Fibroblast of the aortic adventitia (primary cell): ENCODE measurements at places on chromosomes 12 and 14. TPM values are rescaled to one million over a fixed set of nuclear protein-coding genes. Genes with fewer than 3 reads are reported as not detected.

- no peak for DNase-seq
These were observed 17.5 kb upstream of the BEGAIN start for GRCh38 chr14:100604709-100605108.

DNA sequence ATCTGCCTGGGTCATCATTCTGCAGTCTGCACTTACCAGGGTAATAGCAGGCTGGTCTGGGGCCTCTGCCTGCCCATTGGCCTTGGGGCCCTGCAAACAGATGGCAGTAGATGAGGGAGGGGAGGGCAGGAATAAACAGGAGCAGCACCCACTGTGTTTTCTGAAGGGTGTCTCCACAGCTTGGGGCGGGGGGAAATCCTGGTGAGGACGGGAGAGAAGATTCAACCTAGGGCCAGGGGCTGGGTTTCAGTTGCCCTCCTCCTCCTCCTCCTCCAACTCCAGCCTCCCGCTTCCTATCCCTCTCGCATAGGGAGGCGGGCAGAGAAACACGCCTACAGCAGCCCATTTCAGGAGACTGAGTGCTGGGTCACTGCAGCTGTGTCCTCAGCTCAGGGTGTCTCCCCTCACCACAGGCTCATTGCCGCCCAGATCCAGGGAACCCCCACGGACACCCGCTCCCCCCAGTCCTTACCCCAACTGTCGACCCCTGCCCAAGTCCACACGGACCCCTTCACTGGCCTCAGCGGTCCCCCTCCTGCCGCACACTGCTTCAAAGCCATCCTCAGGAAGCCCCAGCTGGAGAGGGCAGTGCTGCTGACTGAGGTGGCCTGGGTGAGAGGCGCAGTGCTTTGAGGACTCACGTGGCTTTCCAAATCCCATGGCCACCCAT lies 9.1 kb upstream of the KRT80 start:
- DNase-seq = no peak

DNA sequence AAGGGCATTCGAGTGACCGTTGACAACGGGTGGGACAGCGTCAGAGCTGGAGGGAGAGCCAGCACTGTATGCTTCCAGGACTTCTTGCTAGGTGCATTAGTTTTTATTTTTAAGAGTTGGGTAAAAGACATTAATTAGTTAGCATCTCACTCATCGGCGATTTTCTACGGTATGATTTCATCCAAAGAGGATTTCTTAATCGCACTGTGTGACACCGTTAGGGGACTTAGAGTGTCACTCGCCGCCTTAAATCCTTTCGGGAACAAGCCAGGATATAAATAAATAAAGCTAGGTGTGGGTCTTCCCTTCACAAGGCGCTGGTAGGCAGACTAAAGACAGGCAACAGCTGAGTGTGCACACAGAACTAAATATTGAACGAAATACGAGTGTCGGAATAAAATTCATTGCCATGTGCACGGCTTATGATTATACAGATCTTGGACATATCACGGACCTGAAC lies 869 bp upstream of the NOVA1 start:
- no peak for DNase-seq

GRCh38 chr12:120689397-120690082 lies 2.6 kb downstream of the MLEC start:
- DNase-seq = no peak

- DNase-seq = peak; percentile 16
These were observed 22.4 kb upstream of the PDE1B start for GRCh38 chr12:54526812-54527630.

- peak; percentile 81 for DNase-seq
These were observed 4.5 kb upstream of the TMEM233 start for GRCh38 chr12:119589097-119589496.

GRCh38 chr12:121796855-121797751 lies 3.6 kb upstream of the RHOF start:
- peak; percentile 87 for DNase-seq

DNA sequence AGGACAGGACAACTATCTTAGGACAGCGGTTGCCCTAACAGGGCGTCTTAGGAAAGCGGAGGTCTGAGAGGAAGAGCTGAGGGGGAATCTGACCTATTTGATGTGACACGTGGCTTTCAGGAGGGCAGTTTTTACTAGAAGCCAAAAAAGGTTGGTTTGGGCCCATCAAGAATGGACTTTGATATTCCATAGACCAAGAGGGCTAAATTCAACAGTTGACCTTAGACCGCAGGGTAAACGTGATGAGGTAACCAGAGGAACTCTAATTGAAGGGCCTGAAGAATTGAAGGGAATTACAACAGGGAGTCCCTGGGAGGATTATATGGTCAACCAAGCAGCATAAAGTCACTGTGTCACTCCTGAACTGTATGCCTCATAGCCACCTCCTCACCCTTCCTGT lies 11.5 kb downstream of the C1S start:
- DNase-seq = no peak

DNA sequence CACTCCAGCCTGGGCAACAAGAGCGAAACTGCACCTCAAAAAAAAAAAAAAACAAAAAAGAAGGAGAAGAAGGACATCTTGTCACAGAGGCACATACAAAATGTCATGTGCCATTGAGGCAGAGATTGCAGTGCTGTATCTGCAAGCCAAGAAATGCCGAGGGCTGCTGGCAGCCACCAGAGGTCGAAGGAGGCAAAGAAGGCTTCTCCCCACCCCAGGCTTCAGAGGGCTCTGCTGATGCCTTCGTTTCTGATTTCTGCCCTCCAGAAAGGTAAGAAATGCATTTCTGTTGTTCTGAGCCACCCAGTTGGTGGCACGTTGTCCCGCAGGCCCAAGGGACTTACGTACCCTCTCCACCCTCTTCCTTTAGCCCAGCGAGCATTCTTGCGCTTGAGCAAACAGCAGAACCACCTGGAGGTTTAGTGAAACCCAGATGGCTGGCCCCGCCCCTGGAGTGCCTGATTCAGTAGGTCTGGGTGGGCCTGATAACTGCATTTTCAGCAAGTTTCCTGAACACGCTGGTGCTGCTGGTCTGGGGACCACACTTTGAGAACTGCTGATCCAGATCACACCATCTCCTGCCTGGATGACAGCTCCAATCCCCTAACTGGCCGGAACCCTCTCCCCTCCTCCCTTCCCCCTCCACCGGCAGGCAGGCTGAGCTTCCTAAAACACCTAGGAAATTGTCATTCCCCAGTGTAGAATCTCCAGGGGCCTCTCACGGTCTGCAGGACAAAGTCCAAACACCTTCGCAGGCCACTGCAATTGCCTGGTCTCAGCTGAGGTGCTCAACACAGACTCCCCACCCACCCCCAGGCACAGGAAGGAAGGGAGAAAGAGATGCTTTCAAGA lies 21.1 kb upstream of the SCARB1 start:
- no peak for DNase-seq

GRCh38 chr12:5948696-5949095 lies 3.6 kb upstream of the ANO2 start:
- DNase-seq = no peak

DNA sequence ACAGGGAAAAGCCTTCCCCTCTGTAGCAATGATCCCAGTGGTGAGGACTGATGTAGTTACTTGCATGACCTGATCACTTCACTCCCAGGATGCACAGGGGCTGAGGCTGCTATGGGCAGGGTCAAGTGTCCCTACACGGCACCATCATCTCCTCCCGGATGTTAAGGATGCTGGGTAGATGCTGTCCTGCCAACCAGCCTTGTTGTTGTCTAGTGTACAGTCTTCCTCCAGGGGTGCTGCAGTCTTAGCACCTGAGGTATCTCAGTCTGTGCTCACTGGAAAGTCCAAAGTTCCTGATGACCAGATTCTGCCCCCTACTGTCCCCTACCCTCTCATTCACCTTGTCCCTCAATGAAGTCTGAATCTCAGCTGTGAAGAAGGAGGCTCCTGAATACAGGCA lies 20.1 kb downstream of the CPM start:
- no peak for DNase-seq

GRCh38 chr12:39713552-39713951 lies 93.9 kb upstream of the ABCD2 start:
- no peak for DNase-seq

- DNase-seq = no peak
These were observed 94.7 kb downstream of the CHST11 start for GRCh38 chr12:104551313-104551931.

GRCh38 chr14:54474232-54474793 lies 14.5 kb downstream of the GMFB start:
- no peak for DNase-seq

- no peak for DNase-seq
These were observed 427.1 kb downstream of the RPS29 start for GRCh38 chr14:49159081-49159480.

DNA sequence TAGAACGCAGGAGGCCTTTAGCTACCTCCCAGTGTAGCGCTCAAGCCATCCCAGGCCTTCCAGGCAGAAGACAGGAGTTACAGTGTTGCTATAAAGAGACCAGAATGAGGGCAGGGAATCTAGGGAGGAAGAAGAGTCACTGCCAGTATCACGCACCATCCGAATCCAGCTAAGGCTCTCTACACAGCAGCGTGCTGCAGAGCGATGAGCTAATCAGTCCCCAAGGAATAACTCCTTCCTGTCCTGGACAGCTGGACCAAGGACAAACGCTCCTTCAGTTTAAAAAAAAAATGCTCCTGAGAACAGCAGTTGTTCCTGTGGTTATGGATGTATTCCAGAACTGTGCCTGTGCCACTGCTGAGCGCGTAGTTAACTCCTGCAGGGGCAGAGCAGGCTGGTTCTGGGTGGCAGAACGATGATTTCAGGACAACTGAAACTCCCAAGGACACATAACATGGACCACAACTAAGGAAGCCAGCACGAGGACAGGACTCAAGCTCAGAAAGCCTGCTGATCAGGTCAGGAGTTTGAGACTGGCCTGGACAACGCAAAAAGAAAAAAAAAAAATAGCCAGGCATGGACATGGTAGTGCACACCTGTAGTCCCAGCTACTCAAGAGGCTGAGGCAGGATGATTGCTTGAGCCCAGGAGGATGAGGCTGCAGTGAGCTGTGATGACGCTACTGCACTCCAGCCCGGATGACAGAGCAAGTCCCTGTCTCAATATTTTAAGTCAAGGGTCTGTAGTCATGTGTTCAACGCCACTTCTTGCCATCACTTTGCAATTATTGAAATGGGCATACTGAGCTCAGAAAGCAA lies 2.6 kb downstream of the IFFO1 start:
- peak; percentile 86 for DNase-seq

DNA sequence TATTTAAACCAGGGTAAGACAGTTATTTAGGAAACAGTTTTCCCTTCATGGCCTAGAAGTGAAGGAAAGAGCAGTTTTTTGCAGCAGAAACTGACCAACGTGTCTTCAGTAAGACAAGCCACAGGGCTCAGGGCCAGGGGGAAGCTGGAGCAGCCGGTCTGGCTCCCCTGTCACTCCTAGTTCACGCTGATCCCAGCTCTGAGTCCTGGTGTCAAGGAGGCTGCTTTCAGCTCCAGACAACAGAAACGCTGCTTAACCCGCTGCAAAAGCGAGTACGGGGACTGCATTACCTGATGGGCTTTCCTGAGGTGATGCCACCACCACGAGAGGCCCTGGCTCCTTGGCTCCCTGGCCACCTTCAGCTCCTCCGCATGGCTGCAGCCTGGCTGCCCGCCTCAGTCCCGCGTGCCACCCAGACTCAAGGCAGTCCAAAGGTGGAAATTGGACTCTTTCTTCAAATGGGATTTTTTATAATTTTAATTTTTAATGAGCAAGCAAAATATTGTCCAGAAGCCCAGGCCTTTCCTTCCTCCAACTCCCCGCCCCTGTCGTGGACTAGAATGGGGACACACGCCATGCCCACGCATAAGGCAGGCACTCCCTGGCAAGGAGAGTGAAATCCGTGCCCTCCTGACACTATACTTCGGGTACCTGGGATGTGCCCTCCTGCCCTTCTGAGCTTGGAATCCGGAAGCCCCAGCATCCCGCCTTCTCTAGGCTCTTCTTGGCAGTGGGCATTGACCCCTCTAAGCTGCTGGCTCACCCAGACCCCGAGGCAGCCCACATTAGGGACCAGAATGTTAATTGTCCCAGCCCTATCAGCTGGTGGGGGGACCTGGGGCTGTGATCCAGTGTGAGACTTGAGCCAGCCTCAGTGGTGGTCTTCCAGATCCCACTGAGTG lies 85.0 kb downstream of the PAPOLA start:
- DNase-seq = no peak

DNA sequence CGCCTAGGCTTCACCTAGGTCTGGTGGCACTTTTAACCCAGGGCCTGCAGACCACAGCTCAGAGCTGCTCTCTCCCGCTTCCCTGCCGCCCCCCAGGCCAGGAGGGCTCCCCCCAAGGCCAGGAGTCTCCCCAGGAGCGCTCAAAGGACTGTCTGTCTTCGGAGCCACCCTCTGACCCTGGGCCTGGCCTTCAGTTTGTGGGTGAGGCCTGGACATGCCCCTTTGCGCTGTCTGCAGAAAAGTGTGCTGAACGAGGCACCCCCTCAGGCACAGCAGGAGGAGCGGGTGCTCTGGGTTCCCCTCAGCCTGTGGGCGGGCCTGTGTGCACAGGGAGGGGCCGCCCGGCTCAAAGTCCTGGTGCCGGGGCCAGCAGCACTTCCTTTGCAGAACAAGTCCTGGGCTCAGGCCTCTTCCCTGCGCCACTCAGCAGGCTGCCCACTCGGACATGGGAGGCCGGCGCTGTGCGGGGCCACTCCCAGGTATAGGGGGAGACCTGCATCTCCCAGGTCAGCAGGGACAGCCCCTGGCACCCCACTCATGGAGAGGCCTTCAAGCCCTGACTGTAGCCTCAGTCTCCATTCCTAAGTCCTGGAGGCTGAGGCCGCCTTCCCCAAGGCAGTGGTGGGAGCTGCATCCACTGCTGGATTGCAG lies 14.3 kb downstream of the DEGS2 start:
- DNase-seq = no peak

The TGFB3 gene
- total RNA-seq = 9.9 and 15.2 TPM in 2 replicates

The NANOG gene
- total RNA-seq = under 0.01 and 0.16 TPM in 2 replicates

The BCL7A gene
- total RNA-seq = 3.2 and 12.2 TPM in 2 replicates

The HRK gene
- total RNA-seq = 0.41 TPM in 1 of 2 replicates, not detected in the other

The RTL1 gene
- total RNA-seq = not detected in 2 replicates

The CIT gene
- 3.8 and 48.0 TPM in 2 replicates for total RNA-seq

The KRT80 gene
- 0.25 and 0.36 TPM in 2 replicates for total RNA-seq

The TMEM132C gene
- total RNA-seq = not detected in 2 replicates

The C12orf42 gene
- total RNA-seq = not detected in 2 replicates
